ENCODE measurements at places on chromosomes 2 and 18.

- H3K27ac ChIP-seq: no peak within 1 kb of the TSS
- H3K4me1 ChIP-seq: no peaks in the 10 kb centered on the region
- peak within 1 kb of the TSS; percentile 41 for H3K4me3 ChIP-seq
- DNase-seq: peak; percentile 94
- H3K36me3 ChIP-seq: no peaks in the 10 kb centered on the region
Observed at GRCh38 chr2:17518212-17519154, at the start of gene RAD51AP2. TSS of gene RAD51AP2 (minus strand) at chr2:17518440. CDS start at chr2:17518415, 25 bp downstream.

DNA sequence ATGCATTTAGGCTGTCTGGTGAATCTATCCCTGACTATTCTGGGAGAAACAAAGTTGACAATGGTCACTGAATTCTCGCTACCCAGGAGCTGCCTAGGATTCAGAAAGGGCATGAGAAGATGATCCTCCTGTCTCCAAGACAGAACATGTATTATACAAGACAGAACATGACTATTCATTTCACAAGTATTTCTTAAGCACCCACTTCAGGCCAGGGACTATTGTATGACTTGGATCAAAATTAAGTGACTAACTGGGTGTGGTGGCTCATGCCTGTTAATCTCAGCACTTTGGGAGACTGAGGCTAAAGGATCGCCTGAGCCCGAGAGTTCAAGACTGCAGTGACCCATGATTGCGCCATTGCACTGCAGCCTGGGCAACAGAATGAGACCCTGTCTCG, 235.8 kb upstream of the RAB12 start:
- DNase-seq: no peak
- no peak overlapping the region for H3K4me3 ChIP-seq
- peaks cover 2% of the 10 kb centered on the region for H3K4me1 ChIP-seq
- no peaks in the 10 kb centered on the region for H3K36me3 ChIP-seq
- H3K27ac ChIP-seq: no peak overlapping the region
- no peaks in the 10 kb centered on the region for H3K27me3 ChIP-seq

DNA sequence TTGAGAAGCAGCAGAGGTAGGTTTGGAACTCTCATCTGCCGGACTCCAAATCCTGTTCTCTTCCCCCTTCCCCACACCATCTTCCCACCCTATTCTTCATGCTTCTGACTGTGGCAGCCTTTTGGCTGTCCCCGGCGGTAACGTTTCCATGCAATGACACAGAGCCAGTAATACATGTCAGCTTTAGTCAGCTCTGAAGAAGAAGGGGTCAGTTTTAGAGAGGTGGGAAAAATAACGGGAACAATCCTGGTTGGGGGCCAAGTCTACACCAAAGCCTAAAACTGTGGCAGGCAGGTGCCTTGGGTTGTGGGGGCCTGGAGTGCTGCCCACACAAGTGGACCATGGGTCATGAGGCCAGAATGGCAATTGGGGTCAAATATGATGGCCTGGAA, 106.8 kb downstream of the LPIN1 start:
- H3K27me3 ChIP-seq: no peaks in the 10 kb centered on the region
- H3K27ac ChIP-seq: no peak overlapping the region
- no peak overlapping the region for H3K4me3 ChIP-seq
- H3K4me1 ChIP-seq: no peaks in the 10 kb centered on the region
- DNase-seq: no peak
- H3K36me3 ChIP-seq: no peaks in the 10 kb centered on the region

- H3K27ac ChIP-seq: no peak overlapping the region
- no peak overlapping the region for H3K4me3 ChIP-seq
- H3K4me1 ChIP-seq: peaks cover 2% of the 10 kb centered on the region
- H3K27me3 ChIP-seq: no peaks in the 10 kb centered on the region
- peak; percentile 87 for DNase-seq
Observed at GRCh38 chr2:12493031-12493513, 223.7 kb upstream of the TRIB2 start.

- no peaks in the 10 kb centered on the region for H3K36me3 ChIP-seq
- H3K4me3 ChIP-seq: no peak overlapping the region
- no peaks in the 10 kb centered on the region for H3K27me3 ChIP-seq
- no peak overlapping the region for H3K27ac ChIP-seq
- no peak for DNase-seq
Observed at GRCh38 chr2:177868806-177869205, 203.8 kb downstream of the PDE11A start.

GRCh38 chr18:54742659-54743604, 85.3 kb upstream of the RAB27B start:
- H3K4me3 ChIP-seq: no peak overlapping the region
- no peak overlapping the region for H3K27ac ChIP-seq
- peaks cover 2% of the 10 kb centered on the region for H3K4me1 ChIP-seq
- H3K27me3 ChIP-seq: no peaks in the 10 kb centered on the region
- no peaks in the 10 kb centered on the region for H3K36me3 ChIP-seq
- peak; percentile 67 for DNase-seq

DNA sequence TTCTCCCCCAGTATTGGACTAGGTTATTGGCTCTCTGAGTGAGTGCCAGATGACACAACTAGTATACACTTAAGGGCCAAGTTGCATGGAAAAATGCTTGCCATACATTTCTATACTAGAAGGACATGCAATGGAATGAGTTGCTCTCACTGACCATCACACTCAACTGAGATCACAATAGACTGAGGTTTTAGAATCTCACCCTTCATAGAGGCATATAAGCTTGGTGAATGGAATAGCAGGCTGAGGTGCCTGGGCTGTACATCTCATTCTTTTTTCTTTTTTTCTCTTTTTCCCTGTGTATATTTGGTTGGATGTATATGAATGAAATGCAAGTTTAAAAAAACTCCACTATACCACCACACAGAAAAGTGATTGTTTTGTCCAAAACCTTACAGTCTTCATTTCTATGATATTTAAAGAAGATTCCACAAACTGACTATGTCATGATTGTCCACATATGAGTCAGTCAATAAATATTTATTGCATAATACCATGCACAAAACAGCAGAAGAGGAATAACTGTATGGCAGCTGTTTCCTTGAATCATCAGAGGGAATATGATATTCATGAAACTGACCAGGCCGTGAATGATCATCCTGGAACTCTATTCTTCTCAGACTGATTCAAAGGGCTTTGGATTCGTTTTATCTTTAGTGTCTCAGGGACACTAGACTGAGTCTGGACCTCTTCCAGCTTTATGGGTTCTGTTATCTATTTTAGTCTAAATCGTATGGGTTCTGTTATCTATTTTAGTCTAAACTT, 122.6 kb upstream of the STK17B start:
- no peaks in the 10 kb centered on the region for H3K27me3 ChIP-seq
- no peaks in the 10 kb centered on the region for H3K4me1 ChIP-seq
- DNase-seq: no peak
- no peaks in the 10 kb centered on the region for H3K36me3 ChIP-seq
- no peak overlapping the region for H3K27ac ChIP-seq
- H3K4me3 ChIP-seq: no peak overlapping the region

GRCh38 chr2:232162187-232162586, 200.7 kb downstream of the DIS3L2 start:
- DNase-seq: no peak
- H3K27me3 ChIP-seq: no peaks in the 10 kb centered on the region
- no peaks in the 10 kb centered on the region for H3K36me3 ChIP-seq
- H3K27ac ChIP-seq: no peak overlapping the region
- no peak overlapping the region for H3K4me3 ChIP-seq
- H3K4me1 ChIP-seq: no peaks in the 10 kb centered on the region

DNA sequence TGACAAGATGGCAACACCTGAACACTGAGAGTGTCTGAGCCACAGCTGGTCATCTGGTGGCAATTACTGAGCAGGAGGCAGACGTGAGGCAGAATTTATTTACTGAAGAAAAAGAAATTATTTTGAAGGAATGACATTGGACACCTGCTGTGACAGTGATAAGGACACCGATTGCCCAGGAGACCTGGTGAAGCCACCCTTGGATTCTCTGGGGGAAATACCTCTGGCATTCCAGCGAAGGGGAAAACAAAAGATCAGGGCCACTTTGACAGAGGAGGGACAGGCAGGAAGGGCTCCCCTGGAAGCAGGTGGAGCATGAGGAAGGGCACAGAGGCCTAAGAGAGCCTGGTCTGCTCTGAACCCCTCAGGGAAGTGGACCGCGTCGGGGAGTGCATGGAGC, 85.4 kb upstream of the ALPP start:
- H3K36me3 ChIP-seq: no peaks in the 10 kb centered on the region
- no peaks in the 10 kb centered on the region for H3K27me3 ChIP-seq
- peaks cover 17% of the 10 kb centered on the region for H3K4me1 ChIP-seq
- H3K27ac ChIP-seq: no peak overlapping the region
- DNase-seq: no peak
- H3K4me3 ChIP-seq: no peak overlapping the region
